Breast epithelium (tissue), 4 donors: ENCODE measurements at places on chromosomes 1 and 21. TPM values are rescaled to one million over a fixed set of nuclear protein-coding genes. Genes with fewer than 3 reads are reported as not detected.

GUCA2A gene
- total RNA-seq: not detected

OR2L2 gene
- total RNA-seq: 0.66 TPM

PPFIA4 gene
- total RNA-seq: 5.6 TPM

SUSD4 gene
- total RNA-seq: 0.64 TPM

SERINC2 gene
- 50.6 TPM for total RNA-seq

KCNQ4 gene
- 1.3 TPM for total RNA-seq

- no peak overlapping the region for H3K27ac ChIP-seq
- H3K4me3 ChIP-seq: peak overlapping the region; percentile 18
- no peaks in the 10 kb centered on the region for H3K27me3 ChIP-seq
- no peak for DNase-seq
- no peaks in the 10 kb centered on the region for H3K36me3 ChIP-seq
- H3K4me1 ChIP-seq: no peaks in the 10 kb centered on the region
Measured at GRCh38 chr1:22428672-22429071, 23.0 kb upstream of the ZBTB40 start.

- H3K4me1 ChIP-seq: peaks cover 4% of the 10 kb centered on the region
- H3K4me3 ChIP-seq: peak overlapping the region; percentile 71
- no peak for DNase-seq
- no peaks in the 10 kb centered on the region for H3K27me3 ChIP-seq
- peak overlapping the region; percentile 99 for H3K27ac ChIP-seq
Measured at GRCh38 chr1:32741059-32741412, 38.5 kb upstream of the SYNC start.

GRCh38 chr1:165877940-165878556, 50.6 kb downstream of the UCK2 start:
- no peak overlapping the region for H3K4me3 ChIP-seq
- DNase-seq: no peak
- H3K4me1 ChIP-seq: no peaks in the 10 kb centered on the region
- H3K27ac ChIP-seq: no peak overlapping the region
- no peaks in the 10 kb centered on the region for H3K36me3 ChIP-seq
- no peaks in the 10 kb centered on the region for H3K27me3 ChIP-seq

DNA sequence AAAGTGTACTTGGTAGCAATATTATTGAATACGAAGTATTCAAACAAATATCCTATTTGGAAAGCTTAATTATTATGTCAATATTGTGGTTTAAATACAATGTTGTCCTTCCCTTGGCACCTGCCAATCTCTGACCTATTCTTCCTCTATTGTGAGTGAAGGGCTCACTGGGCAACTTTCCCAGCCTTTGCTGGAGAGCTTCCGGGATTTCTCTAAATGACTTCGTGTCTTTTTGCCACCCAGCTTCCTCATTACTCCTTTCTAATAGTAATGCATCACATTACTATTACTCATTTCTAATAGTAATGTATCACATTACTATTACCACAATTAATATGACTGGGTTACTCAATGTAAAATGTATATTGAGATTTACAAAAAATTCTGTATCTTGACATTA, 880.6 kb downstream of the BRINP3 start:
- no peaks in the 10 kb centered on the region for H3K27me3 ChIP-seq
- no peak overlapping the region for H3K27ac ChIP-seq
- no peaks in the 10 kb centered on the region for H3K36me3 ChIP-seq
- no peak for DNase-seq
- H3K4me3 ChIP-seq: no peak overlapping the region

- DNase-seq: no peak
- H3K27ac ChIP-seq: no peak overlapping the region
- no peaks in the 10 kb centered on the region for H3K27me3 ChIP-seq
- no peaks in the 10 kb centered on the region for H3K36me3 ChIP-seq
- H3K4me3 ChIP-seq: no peak overlapping the region
Measured at GRCh38 chr1:87720561-87720960, 391.9 kb downstream of the LMO4 start.

GRCh38 chr1:24855474-24855873, 74.6 kb downstream of the RUNX3 start:
- H3K4me1 ChIP-seq: no peaks in the 10 kb centered on the region
- no peak for DNase-seq
- no peak overlapping the region for H3K27ac ChIP-seq
- H3K36me3 ChIP-seq: no peaks in the 10 kb centered on the region
- no peaks in the 10 kb centered on the region for H3K27me3 ChIP-seq

DNA sequence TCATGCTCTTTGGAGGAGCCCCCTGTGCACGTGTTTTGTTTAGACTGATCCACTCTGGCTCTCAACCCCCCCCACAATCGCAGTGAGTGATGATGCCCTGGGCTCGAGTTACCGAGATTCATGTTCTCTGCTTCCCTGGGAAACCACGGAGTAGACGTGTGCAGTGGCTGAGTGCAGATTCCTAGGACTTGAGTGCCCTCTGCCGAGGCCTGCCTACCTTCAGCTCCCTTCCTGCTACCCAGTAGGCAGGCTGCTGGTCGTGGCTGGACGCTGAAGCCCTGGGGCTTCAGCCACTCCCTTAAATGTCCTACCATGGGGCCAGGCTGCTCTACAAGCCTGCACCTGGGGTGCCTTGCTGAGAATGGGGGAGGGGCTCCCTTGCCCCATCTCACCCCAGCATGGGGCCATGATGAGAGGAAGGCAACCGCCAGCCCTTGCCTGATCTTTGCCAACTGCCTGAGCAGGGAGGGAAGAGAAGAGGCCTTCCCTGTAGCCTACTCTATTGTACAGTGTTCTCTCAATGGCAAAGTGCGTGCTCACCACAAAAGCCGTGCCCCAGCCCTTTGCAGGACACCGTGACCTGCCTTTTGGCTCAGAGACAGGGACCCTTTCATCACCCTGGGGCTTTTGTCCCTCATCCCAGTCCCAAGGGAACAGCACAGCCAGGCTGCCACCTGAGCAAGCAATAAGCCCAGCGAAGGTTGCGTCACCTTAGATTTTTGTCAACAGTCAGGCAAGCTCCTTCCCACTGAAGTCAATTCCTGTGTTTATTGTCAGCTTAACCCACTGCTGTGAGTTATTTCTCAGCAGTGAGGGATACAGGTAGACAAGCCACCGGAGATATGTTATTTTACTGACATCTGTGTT, 4.1 kb upstream of the GRIK3 start:
- peaks cover 35% of the 10 kb centered on the region for H3K27me3 ChIP-seq
- H3K4me1 ChIP-seq: no peaks in the 10 kb centered on the region
- peak overlapping the region; percentile 66 for H3K27ac ChIP-seq
- peak; percentile 50 for DNase-seq
- no peaks in the 10 kb centered on the region for H3K36me3 ChIP-seq

DNA sequence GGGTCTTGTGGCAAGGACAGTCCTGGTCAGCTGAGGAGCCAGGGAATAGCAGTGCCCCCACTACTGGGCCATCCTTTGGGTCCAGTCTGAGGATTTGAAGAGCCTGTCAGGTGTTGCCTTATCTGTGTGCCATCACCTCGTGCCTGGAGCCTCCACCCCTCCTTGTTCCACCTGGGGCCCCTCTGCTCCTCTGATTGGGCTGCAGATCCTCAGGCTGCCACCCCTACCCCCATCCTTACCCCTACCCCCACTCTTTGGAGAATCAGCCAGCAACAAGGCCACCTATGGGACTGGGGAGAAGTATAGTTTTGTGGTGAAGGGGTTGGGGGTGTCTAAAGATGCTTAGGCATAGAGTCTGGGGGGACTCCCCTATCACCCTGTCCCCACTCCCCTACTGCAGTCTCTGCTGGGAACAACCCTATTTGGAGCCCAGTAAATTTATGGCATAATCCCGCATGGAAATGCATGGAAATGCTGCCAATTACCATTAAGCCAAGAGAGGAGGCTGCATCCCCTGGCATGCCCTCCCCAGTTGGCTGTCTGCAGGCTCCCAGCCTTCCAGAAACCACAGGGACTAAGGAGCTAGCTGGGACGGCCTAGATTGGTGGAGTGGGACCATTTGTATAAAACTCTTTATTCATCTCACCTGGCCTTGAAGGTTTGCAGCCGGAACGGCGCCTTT, 142.7 kb upstream of the CSF3R start:
- H3K4me1 ChIP-seq: no peaks in the 10 kb centered on the region
- no peak for DNase-seq

- H3K27me3 ChIP-seq: no peaks in the 10 kb centered on the region
- H3K27ac ChIP-seq: peak overlapping the region; percentile 92
- no peaks in the 10 kb centered on the region for H3K36me3 ChIP-seq
- no peak overlapping the region for H3K4me3 ChIP-seq
Measured at GRCh38 chr1:27576806-27577227, 27.1 kb downstream of the AHDC1 start.

DNA sequence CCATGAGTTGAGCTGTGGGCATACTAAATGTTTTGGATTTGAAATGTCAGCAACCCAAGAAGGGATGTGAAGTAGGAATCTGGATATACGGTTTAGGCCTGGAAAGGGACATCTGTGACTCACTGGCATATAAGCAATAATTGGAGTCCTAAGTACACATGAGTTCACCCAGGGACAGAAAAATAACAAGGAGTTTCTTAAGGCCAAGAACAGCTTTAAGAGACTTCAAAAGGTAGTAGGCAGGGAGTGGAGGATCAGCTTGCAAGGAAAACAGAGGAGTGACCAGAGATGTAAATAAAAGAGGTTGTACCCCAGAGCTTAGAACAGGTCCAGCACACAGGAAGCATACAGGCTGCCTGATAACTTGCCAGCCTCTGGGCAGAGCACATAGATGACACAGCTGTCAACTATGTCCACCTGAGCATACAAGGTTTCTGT, 28.1 kb downstream of the TMEM50B start:
- no peaks in the 10 kb centered on the region for H3K27me3 ChIP-seq
- no peaks in the 10 kb centered on the region for H3K4me1 ChIP-seq
- H3K36me3 ChIP-seq: peaks cover 3% of the 10 kb centered on the region
- H3K4me3 ChIP-seq: no peak overlapping the region

GRCh38 chr1:94037392-94038229, 83.3 kb downstream of the ABCA4 start:
- H3K27ac ChIP-seq: peak overlapping the region; percentile 57
- no peak overlapping the region for H3K4me3 ChIP-seq
- no peaks in the 10 kb centered on the region for H3K36me3 ChIP-seq
- no peak for DNase-seq
- no peaks in the 10 kb centered on the region for H3K4me1 ChIP-seq

DNA sequence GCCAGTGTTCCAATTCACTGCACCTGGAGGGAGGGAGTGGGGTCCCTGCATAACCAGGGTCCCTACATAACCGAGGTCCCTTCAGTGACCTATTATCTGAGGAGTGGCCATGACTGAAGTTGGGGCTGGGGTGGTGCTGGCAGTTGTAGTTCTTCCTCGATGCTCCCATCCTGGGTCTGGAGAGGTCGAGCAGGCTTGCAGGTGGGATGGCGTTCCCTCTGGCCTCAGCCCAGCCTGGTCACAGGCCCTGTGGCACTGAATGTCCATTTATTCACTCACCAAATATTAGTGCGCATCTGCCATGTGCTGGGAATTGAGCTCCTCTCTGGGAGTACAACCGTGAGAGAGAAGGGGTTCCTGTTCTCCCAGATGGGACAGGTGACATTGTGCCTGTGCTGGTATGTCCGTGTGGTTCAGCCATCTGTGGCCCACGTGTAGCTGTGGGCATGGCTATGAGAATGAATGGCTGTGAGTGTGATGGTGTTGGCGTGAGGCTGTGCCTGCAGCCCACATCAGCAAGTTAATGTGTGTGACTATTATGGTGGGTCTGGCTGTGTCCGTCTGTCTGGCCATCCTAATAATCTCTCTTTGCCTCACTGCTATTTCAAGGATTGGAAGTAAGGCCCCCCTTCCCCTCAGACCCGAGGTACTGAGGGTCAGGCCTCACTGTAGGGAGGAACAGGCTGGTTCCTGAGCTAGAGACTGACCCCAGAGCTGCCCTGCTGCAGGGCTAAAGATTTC, 3.9 kb upstream of the SLC6A9 start:
- H3K27ac ChIP-seq: peak overlapping the region; percentile 62
- peaks cover 12% of the 10 kb centered on the region for H3K4me1 ChIP-seq
- no peaks in the 10 kb centered on the region for H3K36me3 ChIP-seq
- no peak for DNase-seq
- H3K4me3 ChIP-seq: no peak overlapping the region

- no peaks in the 10 kb centered on the region for H3K36me3 ChIP-seq
- H3K4me3 ChIP-seq: no peak overlapping the region
- H3K27ac ChIP-seq: peak overlapping the region; percentile 94
- H3K4me1 ChIP-seq: peaks cover 64% of the 10 kb centered on the region
- peak; percentile 93 for DNase-seq
Measured at GRCh38 chr1:154419620-154420571, 14.8 kb downstream of the IL6R start.
